Effector memory CD8-positive, alpha-beta T cell (primary cell): ENCODE measurements at places on chromosomes 2 and 18.

- peak; percentile 1 for DNase-seq
These were observed 2.0 kb upstream of the CYP26B1 start for GRCh38 chr2:72149556-72150156.

GRCh38 chr2:189492451-189492850, 51.2 kb downstream of the WDR75 start:
- DNase-seq, result no peak

GRCh38 chr2:19540739-19541525, 182.5 kb upstream of the OSR1 start:
- no peak for DNase-seq

GRCh38 chr18:76903386-76903785, 81.0 kb downstream of the ZNF236 start:
- no peak for DNase-seq

- DNase-seq, result no peak
These were observed 52.2 kb upstream of the ERMN start for GRCh38 chr2:157377861-157378260.

GRCh38 chr2:75729861-75730260, 19.1 kb upstream of the GCFC2 start:
- DNase-seq, result no peak

DNA sequence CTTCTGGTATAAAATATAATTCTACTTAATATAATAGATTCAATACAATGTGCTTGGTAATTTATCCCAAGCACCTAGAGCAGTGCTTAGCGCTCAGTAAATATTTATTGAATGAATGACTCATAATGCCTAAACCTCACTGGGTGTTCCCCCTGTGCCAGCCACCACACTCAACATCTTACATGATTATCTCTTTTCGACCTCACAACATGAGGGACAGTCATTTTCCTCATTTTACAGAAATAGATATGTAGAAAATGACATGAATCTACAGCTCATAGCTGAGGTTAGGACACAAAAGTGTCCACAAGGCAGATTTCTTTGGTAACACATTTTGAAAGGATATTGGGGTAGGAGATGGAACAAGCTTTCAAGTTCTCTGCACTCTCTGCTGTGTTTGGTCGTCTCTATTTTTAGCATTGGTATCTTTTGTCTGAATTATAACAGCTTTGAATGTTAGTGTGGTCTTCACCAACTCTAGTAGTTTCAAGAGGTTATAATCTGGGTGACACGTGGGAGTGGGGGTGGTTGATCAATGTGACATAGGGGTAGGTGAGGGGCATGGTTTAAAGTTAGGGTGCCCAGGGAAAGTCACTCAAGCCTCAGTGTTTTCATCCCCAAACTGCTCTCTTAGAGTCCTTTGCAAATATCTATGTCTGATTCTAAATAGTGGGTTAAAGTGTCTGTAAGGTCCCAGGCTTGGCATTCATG, 9.8 kb downstream of the MYOM1 start:
- DNase-seq, result no peak
